Activated CD8-positive, alpha-beta memory T cell treated with anti-CD3 and anti-CD28 coated beads, Interleukin-2, amount 10 ng/mL, durations not matched to agents 7 days and 5 days (primary cell): ENCODE measurements at places on chromosomes 5 and 9. TPM values are rescaled to one million over a fixed set of nuclear protein-coding genes. Genes with fewer than 3 reads are reported as not detected.

Gene PCDHA1
- not detected for total RNA-seq

DNA sequence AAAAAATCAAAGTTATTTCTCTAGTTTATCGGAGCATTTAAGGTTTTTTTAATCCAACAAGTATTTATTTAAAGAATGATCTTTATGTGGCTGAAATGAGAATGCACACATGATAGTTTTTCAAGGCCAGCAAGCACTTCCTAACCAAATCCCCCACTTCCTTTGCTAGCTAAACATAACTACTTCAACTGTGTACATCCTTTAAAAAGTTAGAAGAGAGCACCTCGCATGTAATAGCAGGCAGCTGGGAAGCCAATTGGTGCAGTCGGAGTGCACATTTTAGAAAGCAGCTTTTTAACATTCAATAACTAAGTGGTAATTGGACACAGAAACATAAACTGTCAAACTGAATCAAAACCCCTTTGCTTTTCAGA lies 245.7 kb downstream of the BNC2 start:
- H3K36me3 ChIP-seq: no peaks in the 10 kb centered on the region
- H3K4me3 ChIP-seq: no peak overlapping the region
- no peak overlapping the region for H3K27ac ChIP-seq
- DNase-seq: no peak

- H3K27ac ChIP-seq: no peak overlapping the region
- peaks cover 2% of the 10 kb centered on the region for H3K4me1 ChIP-seq
- DNase-seq: no peak
- no peak overlapping the region for H3K4me3 ChIP-seq
- no peaks in the 10 kb centered on the region for H3K36me3 ChIP-seq
- H3K27me3 ChIP-seq: peaks cover 37% of the 10 kb centered on the region
Observed at GRCh38 chr5:6819521-6819920, 106.3 kb downstream of the TENT4A start.

DNA sequence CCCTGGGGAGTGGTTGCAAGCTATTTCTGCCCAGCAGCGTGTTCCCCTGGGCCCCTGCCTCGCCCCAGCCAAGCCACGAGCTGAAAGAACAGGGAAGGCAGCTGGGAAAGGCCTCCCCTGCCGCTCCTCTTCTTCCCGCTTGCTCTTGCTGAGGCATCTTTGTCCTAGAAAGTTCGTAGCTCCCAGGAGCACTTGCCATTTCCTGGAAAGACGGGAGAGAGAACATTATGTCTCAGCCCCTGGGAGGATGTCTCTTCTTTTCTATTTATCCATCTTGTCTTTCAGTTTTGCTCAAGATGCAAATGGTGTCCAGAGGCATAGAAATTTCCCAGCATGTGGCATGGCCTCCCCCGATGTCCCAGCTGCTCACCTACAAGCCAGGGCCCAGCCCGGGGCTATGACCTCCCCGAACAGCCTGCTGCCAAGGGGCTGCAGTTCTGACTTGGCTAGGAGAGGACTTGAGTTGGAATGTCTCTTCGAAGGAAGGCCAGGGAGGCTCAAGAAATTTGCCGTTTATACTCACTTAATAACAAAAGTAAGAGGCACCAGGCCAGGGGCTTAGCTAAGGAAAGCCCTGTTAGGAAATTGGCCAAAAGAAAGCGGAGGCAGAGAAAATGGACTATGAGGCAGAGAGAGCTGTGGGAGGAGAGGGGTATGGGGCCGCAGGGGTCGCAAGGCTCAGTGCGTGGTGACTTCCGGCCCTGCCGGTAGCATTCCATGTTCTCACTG lies 87.3 kb downstream of the LIFR start:
- H3K4me3 ChIP-seq: no peak overlapping the region
- no peaks in the 10 kb centered on the region for H3K4me1 ChIP-seq
- H3K36me3 ChIP-seq: no peaks in the 10 kb centered on the region
- DNase-seq: no peak
- no peak overlapping the region for H3K27ac ChIP-seq

GRCh38 chr9:1207686-1208085 lies 157.5 kb downstream of the DMRT2 start:
- DNase-seq: no peak
- H3K27me3 ChIP-seq: no peaks in the 10 kb centered on the region
- no peaks in the 10 kb centered on the region for H3K4me1 ChIP-seq

DNA sequence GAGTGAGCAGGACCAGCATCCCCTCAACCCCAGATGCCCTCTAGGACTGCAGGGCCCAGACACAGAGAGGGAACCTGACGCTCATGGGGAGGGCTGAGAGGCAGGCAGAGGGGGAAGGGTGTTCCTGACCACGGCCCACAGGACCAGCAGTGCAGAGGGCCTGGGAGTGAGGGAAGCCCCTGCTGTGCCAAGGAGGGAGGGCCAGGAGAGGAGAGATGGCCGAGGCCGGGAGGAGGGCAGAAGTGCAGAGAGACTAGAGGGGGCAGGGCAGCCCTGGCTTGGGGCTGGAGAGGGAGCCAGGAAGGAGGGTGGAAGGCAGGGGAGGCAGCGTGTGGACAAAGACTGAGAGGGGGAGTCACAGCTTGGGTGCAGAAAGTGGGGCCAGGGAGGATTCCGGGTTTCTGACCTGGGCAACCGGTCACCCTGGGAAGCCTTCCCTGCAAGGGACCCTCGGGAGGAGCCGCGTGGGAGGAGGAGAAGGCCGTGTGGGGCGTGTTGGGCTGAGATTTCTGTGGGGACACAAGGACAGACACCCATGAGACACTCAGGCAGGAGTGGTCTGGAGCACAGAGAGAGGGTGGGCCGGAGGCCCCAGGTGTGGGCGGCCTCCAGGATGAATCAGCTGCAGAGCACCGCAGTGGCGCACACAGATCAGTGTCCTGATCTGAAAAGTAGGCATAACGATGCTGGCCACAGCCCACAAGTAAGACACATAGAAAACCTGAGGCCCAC lies 117.5 kb downstream of the ADAMTS2 start:
- DNase-seq: no peak
- H3K27me3 ChIP-seq: no peaks in the 10 kb centered on the region
- H3K27ac ChIP-seq: no peak overlapping the region
- no peaks in the 10 kb centered on the region for H3K4me1 ChIP-seq

Gene FBXW11
- total RNA-seq: 31.2 TPM
